Sciatic nerve (tissue), 2 donors: ENCODE measurements at places on chromosomes 7 and 10.
A peak's percentile ranks its signal among the peaks of the same experiment; 100 is the strongest.

- DNase-seq = no peak
Observed at GRCh38 chr7:80632139-80632538, 6.3 kb upstream of the CD36 start.

- no peak for DNase-seq
Observed at GRCh38 chr10:122299423-122300075, 28.5 kb downstream of the BTBD16 start.

DNA sequence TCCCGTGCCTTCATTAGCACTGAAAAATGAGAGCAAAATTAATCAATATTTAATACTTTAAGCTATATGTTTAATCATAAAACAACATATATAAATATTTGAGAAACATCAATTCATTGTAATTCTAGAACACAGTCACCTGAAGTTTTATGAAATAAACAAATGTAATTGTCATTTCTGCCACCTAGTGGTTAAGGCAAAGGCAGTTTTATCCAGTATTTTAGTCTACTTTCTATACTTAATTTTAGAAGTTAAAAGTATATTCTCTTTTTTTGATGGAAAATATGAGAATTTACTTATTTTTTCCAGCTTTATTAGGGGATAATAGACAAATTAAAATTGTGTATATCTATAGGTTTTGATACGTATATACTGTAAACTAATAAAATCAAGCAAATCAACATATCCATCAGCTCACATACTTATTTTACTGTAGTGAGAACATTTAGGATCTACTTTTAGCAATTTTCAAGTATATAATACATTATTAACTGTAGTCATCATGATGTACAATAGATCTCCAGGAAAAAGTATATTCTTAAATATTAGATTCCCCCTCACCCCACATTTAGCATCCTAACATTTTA is 16.9 kb downstream of the PCGF6 start:
- no peak for DNase-seq

- no peak for DNase-seq
Observed at GRCh38 chr10:33137356-33138005, 179.5 kb upstream of the ITGB1 start.

DNA sequence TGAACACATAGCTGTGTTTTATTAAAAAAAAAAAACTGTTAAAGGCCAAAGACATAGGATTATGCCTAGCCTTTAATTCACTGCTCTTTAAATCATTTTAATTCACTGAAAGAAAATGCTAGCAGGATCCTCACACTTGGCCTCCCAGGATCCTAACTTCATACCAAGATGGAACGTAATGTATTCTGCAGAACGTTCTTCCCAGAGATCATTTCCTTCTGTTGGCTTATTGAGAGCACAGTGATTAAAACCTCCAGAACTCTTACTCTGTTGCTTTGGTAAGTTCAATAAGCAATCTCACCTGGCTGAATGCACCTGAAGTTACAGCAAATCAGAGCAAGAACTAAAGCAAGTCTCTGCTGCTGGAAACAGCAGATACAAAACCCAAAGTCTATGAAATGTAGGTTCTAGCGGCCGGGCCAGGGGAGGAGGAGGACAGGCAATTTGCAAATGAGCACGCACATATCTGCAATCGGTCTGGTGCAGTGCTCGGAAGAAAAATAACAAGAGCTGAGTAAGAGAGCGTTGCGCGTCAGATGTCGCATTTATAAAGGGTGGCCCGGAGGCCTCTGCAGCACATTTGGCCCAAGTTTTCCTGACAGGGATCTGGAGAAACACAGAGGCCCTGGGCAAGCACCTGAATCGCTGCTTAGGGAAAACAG is 193.9 kb downstream of the FAM107B start:
- DNase-seq = no peak

GRCh38 chr7:56115852-56116538 is at the start of gene NUPR2:
NUPR2 (minus strand) TSS chr7:56116417; CDS start chr7:56116314, 103 bp downstream.
- no peak for DNase-seq

DNA sequence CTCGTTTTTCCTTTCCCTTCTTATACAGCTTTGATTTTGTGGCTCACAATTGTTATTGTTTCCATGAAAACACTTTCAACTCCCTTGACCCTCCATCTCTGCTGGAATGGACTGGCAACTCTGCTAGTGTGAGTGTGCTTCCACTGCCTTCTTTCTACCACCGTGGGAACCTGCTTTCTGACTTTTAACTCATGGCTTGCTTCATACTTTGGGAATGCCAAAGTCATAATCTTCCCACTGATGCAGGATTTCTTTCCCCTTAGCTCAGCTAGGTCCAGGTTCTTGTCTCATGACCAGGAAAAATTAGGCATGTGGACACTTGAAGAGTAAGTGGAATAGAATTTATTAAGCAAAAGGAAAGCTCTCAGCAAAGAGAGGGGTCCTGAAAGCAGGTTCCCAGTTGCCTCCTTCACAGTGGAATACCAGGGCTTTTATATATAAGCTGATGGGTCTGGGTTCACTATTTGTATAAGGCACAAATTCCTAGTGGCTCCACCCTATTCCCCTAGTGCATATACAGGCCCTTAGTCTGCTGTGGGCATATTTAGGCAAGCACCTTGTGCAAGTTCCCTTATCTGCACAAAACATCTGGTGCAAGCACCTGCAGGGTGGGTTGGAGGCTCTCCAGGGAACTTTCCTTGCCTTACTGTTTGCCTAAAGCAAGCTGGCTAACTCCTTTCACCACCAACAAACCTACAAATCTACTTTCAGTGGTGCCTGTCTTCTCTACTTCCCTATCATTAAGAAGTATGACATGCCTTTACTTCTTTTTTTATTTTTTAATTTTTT is 119.5 kb downstream of the CFAP58 start:
- no peak for DNase-seq

DNA sequence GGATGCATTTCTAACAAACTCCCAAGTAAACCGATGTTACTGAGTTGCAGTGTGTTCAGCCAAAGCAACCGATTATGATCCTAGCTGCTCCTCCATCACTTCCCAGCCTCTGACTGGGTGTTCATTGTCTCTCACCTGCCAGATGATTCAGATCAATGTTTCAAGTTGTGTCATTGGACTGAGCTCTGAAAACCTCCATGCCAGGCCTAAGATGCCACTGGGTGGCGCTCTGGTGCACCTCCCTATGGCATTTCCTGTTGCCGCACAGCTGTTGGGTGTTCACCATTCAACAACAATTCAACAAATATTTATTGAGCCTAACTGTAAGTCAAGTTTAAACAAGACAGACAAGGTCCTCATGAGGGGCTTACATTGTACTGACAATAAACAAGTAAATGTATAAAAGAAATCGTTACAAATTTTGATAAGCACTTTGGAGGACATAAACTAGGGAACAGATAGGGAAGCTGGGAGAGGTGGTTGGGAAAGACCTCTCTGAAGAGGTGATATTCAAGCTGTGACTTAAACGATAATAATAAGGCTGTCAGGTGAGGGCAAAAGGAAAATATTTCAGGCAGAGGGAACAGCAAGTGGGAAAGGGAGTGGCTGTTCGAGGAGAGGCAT is 22.8 kb downstream of the RGR start:
- DNase-seq = no peak

GRCh38 chr10:104867966-104868598 is 227.0 kb downstream of the SORCS3 start:
- DNase-seq = no peak

- no peak for DNase-seq
Observed at GRCh38 chr10:15690031-15690430, 29.7 kb downstream of the ITGA8 start.

GRCh38 chr7:134453518-134453917 is 5.4 kb downstream of the AKR1B1 start:
- DNase-seq = no peak

DNA sequence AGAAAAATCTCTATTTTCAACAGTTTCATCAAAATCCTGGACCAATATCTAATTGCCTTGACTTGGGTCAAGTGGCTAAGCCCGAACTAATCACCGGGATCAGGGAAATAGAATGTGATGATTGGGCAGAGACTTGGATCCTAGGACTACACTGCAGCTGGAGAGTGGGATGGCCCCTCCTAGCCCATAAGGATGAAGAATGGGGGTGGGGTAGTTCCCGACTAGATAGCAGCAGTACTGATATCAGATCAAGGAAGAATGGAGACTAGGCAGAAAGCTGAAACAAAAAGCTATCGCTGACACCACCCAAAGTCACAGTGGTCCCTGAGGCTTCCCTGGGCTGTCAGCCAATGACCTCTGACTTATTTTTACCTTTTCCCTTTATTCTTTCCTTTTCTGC is 160.4 kb upstream of the PHYHIPL start:
- DNase-seq = no peak

DNA sequence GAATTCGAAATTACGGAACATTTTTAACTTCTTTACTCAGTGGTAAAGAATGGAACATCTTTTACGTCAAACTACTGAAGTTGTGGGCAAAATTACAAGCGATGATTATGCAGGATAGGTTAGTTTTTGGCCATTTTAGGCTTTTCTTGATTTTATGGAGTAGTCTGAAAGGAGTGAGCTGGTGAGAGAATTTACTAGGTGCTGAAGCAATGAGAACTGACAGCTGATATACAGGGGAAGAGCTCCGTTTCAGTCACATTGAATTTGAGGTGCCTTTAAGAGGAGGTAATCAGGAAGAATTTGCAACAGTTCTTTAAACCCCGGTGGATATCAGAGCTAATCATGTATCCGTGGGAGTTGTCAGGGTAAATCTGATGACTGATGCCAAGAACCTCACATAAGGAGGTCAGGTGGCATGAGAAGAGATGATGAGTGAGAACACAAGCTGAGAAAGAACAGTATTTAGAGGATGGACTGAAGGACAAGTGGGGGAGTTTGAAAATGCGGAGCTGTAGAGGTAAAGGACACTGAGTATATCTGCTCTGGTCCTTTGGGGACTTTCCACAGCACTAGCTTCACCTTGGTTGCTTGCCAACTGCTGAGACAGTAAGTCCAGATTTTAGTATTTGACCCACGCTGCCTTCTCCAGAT is 104.3 kb downstream of the AHR start:
- DNase-seq = no peak

DNA sequence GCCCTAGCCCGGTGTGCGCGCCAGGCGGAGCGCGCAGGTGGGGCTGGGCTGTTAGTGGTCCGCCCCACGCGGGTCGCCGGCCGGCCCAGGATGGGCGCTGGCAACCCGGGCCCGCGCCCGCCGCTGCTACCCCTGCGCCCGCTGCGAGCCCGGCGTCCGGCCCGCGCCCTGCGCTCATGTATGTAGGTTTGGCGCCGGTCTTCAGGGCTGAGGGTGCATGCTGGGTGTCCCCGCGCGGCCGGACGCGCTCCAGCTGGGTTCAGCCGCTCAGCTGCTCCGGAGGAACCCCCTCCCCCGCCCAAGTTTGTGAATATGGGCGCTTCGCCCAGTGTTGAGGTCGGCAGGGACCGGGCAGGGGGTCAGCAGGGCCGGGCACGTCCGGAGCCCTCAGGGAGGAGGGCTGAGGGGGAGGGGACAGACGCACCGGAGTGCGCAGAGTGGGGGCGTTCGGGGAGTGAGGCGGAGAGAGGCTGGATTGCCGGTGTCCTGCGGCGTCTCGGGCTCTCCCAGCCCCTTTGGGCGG is 559 bp downstream of the VWC2 start:
- no peak for DNase-seq

DNA sequence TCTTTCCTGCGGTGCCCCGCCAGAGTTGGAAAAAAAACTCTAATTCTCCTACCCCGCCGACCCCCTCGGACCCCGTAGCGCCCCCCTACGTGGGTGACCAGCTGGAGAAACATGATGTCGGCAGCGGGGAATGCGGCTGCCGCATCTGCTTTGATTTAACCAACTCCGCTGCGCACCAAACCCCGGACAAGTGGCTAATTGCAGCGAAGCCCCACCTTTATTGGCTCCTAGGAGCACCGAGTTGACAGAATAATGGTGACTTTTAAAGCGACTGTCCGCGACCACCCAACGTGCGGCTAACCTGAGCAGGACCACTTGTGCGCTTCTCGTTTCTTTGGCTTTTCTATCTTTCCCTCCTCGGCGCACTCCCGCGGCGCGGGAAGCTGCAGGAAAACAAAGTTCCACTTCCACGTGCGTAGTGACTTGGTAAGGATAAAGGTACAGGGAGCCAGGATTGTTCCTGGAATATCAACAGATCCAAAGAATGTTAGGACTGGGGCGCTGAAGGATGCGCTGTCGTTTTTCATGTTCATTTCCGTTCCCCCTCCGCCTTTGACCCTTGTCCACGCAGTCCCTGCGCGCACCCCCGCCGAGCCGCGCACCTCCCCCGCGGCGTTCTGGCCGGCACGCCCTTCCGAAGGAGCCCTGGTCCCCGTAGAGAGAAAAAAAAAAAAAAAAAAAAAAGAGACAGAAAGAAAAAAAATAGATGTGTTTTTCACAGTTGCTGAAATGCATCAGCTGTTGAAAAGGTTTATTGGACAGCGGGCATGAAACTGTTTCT is 1.4 kb downstream of the WNT16 start:
- no peak for DNase-seq

- DNase-seq = no peak
Observed at GRCh38 chr10:44398271-44398670, 13.4 kb upstream of the CXCL12 start.

DNA sequence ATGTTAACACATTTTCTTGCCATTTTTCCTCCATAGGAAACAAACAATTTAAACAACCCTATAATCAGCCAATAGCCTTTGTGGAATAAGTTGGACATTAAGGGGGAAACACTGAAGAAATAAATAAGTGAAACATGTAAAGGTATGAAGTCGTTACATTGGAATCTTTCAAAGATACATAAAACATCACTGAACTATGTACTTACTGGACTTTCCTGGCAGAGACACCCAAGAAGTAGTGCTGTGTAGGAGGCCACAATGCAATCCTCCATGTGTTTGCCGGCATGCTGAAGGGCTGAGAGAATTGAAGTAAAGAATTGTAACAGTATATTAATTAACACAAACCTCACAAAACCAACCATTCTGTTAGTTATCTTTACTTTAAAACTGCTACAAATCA is 76.5 kb upstream of the GRID1 start:
- no peak for DNase-seq

GRCh38 chr10:113241599-113242360 is 291.7 kb downstream of the TCF7L2 start:
- no peak for DNase-seq

- DNase-seq = no peak
Observed at GRCh38 chr10:78470267-78471103, 436.8 kb downstream of the RPS24 start.

- no peak for DNase-seq
Observed at GRCh38 chr7:30475580-30475979, 3.0 kb downstream of the NOD1 start.

DNA sequence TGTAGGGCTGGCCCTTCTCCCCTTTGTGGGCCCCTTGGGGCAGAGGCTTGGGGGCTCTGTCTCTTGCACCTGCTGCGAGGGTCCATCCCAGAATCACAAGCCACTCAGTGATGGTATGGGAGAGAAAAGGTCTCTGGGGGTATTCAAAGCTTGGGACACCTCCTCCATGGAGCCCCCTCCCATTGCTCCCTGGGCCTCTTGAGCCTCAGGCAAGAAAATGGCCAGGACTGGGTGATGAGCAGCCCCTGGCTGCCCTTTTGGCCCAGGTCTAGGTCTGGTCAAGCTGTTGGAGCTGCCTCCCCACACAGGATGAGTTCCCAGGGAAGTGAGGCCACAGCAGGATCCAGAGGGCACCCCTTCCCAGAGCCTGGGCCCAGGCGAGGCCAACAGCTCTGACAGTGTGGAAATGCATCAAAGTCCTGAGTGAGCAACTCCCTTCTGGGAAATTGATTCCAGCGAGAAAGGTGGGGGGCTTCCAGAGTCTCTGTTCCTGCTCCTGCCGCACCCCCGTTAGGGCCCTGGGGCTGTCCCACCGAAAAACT is 3.4 kb upstream of the MYL7 start:
- DNase-seq = peak; percentile 30
